Activated CD4-positive, alpha-beta T cell treated with anti-CD3 and anti-CD28 coated beads for 36 hours (primary cell): ENCODE measurements at places on chromosomes 5 and 9. TPM values are rescaled to one million over a fixed set of nuclear protein-coding genes. Genes with fewer than 3 reads are reported as not detected.
A peak's percentile ranks its signal among the peaks of the same experiment; 100 is the strongest.

LCN9 gene
- total RNA-seq: not detected

DNA sequence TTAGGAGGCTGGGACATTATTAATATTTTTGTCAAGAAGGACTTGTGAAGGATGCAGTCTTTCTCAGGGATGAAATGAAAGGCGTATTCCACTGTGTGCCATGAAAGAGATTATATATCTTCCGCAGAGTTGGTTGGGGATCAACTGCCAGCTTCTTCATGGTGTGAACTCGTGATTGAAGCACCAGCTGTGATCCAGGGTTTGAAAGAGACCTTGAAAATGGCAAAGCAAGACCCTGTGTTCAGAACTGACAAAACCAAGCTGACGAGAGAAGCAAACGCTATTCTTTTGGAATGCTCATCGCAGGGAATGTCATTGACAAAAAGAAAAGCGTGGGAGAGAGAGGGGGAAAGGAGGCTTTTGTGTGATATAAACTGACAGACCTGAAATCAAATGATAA lies 263.9 kb upstream of the ZNF608 start:
- H3K36me3 ChIP-seq: no peaks in the 10 kb centered on the region
- no peak for DNase-seq
- no peaks in the 10 kb centered on the region for H3K4me1 ChIP-seq
- H3K27ac ChIP-seq: no peak overlapping the region
- no peaks in the 10 kb centered on the region for H3K27me3 ChIP-seq

DNA sequence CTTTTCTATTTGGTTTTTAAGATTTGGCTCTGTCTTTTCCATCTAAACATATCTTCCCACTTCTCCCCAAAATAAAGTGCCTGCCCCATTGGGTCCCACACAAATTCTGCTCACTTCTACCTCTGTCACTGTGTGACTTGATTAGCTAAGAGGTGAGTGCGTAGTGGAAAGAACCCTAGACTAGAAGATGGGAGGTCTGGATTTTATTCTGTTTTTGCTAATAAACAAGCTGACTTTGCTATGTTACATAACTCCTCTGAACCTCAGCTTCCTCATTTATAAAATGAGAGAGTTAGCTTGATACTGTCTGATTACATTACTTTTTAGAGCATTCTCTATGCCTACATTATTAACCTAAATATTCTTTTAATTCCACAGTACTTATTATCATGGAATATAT lies 51.3 kb upstream of the PTGER4 start:
- no peak overlapping the region for H3K4me3 ChIP-seq
- no peak for DNase-seq
- H3K36me3 ChIP-seq: no peaks in the 10 kb centered on the region
- H3K27ac ChIP-seq: no peak overlapping the region

- no peak for DNase-seq
- peaks cover 3% of the 10 kb centered on the region for H3K27me3 ChIP-seq
- no peaks in the 10 kb centered on the region for H3K36me3 ChIP-seq
- no peak overlapping the region for H3K4me3 ChIP-seq
- H3K4me1 ChIP-seq: no peaks in the 10 kb centered on the region
These were observed 213.0 kb downstream of the PJA2 start for GRCh38 chr5:109196823-109197160.

DNA sequence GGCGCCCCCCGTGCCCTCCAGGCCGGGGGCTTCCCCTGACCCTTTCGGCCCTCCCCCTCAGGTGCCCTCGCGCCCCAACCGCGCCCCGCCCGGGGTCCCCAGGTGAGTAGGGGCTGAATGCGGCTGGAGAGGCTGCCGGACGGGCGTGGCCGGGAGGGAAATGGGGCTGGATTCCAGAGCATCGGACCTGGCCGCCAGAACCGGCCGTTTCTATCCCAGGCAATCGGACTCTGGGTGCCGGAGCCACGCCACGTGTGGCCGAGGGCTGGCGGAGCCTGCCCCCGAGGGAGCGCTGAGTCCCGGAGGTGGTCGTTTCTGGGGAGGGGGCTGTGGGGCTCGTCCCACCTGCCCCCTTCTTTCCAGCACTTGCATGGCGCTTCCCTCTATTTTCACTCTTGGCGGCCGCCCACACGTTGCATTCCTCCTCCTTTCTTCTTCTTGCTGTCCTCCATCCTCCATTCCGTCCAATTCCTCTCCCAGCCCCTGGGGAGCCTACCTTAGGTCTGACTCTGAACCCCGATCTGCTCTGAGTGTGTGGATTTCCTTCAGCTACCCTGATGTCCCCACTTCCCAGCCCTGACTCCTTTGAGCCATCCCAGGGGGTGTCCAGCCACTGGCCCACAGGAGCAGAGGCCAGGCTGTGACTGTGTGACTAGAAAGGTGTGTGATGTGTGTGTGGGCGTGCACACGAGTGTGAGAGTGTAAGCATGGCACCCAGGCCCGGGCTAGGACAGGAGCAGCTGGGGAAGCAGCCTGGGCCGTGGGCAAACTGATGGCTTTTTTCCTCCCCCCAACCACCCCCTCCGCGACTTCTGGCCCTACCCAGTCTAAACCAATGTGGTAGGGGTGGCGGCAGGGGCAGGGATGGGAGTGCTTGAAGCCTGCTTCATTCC lies 24.7 kb downstream of the GOLGA2 start:
- peak overlapping the region; percentile 39 for H3K27ac ChIP-seq
- peaks cover 7% of the 10 kb centered on the region for H3K4me1 ChIP-seq
- peak overlapping the region; percentile 76 for H3K4me3 ChIP-seq

DNA sequence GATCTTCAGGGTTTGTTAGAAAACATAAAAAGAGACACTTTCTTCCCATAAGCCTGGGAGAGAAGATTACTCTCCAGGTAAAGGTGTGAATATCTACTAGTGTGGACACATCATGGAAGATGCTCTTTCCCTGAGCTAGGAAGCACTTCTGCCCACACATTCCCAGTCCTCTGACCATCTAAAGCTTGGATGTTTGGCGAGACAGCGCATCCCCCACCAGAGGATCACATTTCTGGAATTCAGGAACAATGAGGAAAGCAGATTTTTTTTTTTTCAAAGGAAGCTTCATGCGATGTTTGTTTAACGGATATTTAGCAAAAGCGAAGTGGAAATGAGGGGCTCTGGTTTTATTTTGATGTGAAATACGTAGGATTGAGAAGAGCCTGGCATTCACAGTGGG lies 6.2 kb downstream of the SVEP1 start:
- DNase-seq: no peak
- H3K27ac ChIP-seq: no peak overlapping the region
- H3K27me3 ChIP-seq: peaks cover 10% of the 10 kb centered on the region
- H3K4me1 ChIP-seq: no peaks in the 10 kb centered on the region

DNA sequence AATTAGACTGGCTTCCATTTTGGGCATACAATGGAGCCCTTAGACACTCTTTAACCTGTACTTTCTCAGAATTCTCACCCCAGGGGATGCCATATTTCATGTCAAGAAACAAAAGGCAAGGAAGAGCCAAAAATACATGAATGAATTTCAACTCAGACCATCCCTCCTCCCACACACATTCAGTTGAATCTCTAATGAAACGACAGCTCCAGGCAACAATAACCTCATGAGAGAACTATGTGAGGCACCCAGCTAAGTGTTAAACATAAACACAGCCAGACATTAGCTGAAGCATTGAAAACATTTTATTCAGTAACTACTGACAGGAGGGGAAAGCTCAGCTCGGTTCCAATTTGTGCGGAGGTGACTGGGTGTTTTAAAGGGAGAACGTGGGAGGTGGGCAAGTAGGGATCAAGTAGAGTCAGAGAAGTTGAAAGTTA lies 1359.1 kb upstream of the CDH9 start:
- no peaks in the 10 kb centered on the region for H3K36me3 ChIP-seq
- no peaks in the 10 kb centered on the region for H3K4me1 ChIP-seq
- no peaks in the 10 kb centered on the region for H3K27me3 ChIP-seq
- H3K4me3 ChIP-seq: no peak overlapping the region
- DNase-seq: no peak

SURF6 gene
- total RNA-seq: 24.3 TPM

FOXI1 gene
- not detected for total RNA-seq

DNA sequence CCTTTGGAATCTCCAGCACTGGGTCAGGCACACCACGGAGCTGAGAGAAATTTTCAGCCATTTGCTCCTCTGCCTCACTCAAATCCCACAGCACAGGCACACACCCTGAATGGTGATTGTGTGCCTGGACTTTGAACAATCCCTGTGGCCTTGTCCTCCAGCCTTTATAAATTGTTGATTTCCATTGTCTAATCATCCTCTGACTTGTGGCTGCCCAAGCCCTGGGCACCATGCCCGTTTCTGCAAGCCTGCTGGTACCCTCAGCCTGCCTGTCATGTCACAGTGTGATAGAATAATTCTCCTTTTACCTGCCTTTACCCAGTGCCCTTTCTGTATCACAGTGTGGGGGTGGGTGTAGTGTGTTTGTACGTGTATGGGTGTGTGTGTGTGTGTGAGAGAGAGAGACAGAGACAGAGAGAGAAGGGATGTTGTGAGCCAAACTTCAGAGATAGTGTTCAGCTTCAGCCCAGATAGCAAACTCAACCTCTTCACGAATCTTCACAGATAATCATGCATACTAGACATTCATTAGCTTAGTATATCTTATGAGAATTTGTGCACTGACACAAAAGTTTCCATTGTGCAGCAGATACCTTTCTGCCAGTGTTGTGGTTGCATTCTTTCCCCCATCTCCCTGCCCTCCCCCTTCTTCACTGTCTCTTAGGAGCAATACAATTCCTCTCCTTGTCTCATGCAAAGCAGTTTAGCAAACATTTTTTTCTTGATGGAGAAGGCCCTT lies 27.8 kb upstream of the SLC44A1 start:
- no peaks in the 10 kb centered on the region for H3K4me1 ChIP-seq
- peaks cover 2% of the 10 kb centered on the region for H3K27me3 ChIP-seq
- no peak for DNase-seq
- no peak overlapping the region for H3K4me3 ChIP-seq
- no peak overlapping the region for H3K27ac ChIP-seq

- peaks cover 3% of the 10 kb centered on the region for H3K4me1 ChIP-seq
- H3K27ac ChIP-seq: no peak overlapping the region
- no peak overlapping the region for H3K4me3 ChIP-seq
- H3K36me3 ChIP-seq: no peaks in the 10 kb centered on the region
- peak; percentile 4 for DNase-seq
These were observed 3.2 kb downstream of the NKD2 start for GRCh38 chr5:1011741-1012312.

TJP2 gene
- 8.4 TPM for total RNA-seq

DNA sequence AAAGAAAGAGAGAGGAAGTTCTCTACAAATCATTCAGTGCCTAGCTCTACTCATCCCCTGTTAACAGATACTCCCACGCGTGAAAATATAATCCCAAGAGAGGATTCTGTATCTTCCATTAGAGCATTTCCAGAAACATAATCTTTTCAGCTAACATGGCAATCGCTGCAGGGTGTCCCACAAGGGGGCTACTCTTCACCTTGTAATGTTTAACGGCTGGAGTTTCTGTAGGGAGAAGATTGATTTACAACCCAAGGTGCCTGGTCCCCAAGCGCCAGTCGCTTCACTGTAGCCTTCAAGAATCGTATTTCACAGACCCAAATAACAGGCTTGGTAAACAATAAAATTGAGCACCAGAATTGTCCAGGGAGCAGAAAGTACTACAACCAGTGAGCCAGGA lies 318.7 kb downstream of the TLE1 start:
- H3K4me1 ChIP-seq: no peaks in the 10 kb centered on the region
- no peaks in the 10 kb centered on the region for H3K36me3 ChIP-seq
- DNase-seq: no peak
- no peak overlapping the region for H3K27ac ChIP-seq
- H3K4me3 ChIP-seq: no peak overlapping the region

GRCh38 chr5:58412932-58413331 lies 47.0 kb downstream of the PLK2 start:
- H3K4me1 ChIP-seq: no peaks in the 10 kb centered on the region
- peaks cover 11% of the 10 kb centered on the region for H3K27me3 ChIP-seq

DNA sequence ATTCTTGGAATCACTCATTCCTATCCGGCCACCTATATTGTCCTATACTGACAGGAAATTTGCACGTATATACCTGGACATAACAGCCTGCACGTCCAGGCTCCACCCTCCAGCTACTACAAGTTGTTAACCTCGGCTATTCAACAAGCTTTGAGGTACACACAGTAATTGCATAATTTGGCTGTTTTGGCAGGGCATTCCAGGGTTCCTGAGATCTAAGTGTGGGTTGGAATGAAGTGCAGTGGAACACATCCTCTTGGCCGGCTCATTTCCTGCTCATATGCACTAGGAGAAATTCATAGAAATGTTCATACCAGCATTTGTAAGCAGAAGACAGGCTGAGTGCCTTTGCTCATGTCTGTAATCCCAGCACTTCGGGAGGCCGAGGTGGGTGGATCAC lies 222.3 kb downstream of the FBXL7 start:
- no peaks in the 10 kb centered on the region for H3K27me3 ChIP-seq
- no peak overlapping the region for H3K4me3 ChIP-seq
- no peaks in the 10 kb centered on the region for H3K36me3 ChIP-seq
- DNase-seq: no peak
